ENCODE measurements at places on chromosomes 3 and 15.

- DNase-seq, result peak; percentile 83
Measured at GRCh38 chr15:51162865-51163762, 68.4 kb upstream of the TNFAIP8L3 start.

DNA sequence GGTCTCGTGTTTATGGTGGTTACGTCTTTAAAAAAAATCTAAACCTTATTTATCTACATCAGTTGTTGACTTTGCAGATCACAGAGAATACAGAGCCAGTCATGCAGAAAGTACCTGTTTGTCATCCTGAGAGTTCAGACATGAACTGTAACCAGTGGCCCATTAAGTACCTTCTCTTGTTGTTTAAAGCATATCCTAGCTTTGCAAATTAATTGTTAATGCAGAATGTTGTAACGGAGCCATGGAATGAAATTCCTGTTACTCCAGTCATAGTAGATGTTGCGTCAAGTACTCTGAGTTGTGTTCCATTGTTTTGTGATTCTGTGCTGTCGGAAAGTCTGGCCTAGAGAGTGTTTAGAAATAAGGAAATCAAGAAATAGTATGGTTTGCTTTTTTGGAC lies 205.2 kb downstream of the RBMS3 start:
- DNase-seq, result peak; percentile 41

DNA sequence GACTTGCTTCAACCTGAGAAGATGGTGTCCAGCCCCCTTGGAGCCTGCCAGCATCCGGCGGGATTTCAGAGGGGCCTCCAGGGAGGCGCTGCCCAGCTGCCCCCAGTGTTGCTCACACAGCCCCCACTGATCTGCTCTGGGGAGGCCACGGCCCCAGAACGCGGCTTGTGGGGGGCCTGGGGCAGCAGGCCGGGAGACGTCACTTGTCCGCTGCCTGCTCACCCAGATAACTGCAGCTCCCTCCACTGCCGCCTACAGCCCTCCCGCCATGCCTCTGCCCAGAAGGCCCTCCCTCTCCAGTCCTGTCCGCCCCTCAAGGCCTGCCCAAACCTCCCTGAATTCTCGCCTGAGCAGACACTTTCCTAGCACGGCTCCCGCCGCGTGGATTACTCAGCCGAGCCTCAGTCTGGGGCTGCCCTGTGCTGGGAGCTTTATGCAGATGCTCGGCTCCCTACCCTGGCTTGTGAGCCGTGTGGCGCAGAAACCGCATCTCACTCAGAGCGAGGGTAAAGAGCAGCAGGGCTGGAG lies 17.2 kb upstream of the ADIPOQ start:
- peak; percentile 81 for DNase-seq

- DNase-seq, result no peak
Measured at GRCh38 chr3:138473391-138473790, 39.0 kb downstream of the ESYT3 start.

Measured in astrocyte of the spinal cord (primary cell).